Kidney glomerular epithelial cell (primary cell): ENCODE measurements at places on chromosomes 3 and 15.

- DNase-seq: no peak
Measured at GRCh38 chr3:195258449-195259153, 12.4 kb downstream of the XXYLT1 start.

DNA sequence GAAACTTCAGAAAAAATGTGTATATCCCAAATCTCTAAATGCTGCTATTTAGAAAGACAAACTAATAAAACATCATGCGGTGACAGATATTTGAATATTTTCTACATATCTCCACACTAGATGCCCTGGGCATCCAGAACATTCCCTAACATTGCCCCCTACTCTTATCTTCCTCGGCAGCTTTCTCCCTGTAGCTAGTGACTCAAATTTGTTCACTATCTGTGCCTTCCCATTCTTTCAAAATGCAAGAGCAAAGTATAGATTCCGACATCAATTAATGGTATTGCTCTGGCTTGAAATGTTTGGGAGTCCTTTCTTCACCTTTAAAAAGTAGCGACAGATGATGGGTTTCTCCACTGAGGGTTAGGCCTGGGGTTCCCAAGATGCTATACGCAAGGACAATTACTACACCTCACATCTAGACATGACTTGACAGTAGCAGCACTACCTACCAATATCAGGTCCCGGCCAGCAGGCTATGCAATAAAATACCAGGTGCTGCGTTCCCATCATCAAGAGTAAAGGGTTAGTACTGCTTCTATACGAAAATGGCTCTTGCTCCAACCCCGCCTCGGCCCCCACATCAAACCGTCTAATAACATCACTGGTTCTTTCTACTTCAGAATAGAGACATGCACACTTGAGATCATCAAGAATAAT, 631 bp downstream of the UBR1 start:
- no peak for DNase-seq

- no peak for DNase-seq
Measured at GRCh38 chr3:161072751-161073150, 32.4 kb downstream of the B3GALNT1 start.

- DNase-seq: no peak
Measured at GRCh38 chr15:93895976-93896770, 335.2 kb upstream of the MCTP2 start.

GRCh38 chr3:98884675-98885371, 16.7 kb downstream of the DCBLD2 start:
- no peak for DNase-seq

GRCh38 chr15:40826423-40827075, 2.0 kb downstream of the PPP1R14D start:
- no peak for DNase-seq

DNA sequence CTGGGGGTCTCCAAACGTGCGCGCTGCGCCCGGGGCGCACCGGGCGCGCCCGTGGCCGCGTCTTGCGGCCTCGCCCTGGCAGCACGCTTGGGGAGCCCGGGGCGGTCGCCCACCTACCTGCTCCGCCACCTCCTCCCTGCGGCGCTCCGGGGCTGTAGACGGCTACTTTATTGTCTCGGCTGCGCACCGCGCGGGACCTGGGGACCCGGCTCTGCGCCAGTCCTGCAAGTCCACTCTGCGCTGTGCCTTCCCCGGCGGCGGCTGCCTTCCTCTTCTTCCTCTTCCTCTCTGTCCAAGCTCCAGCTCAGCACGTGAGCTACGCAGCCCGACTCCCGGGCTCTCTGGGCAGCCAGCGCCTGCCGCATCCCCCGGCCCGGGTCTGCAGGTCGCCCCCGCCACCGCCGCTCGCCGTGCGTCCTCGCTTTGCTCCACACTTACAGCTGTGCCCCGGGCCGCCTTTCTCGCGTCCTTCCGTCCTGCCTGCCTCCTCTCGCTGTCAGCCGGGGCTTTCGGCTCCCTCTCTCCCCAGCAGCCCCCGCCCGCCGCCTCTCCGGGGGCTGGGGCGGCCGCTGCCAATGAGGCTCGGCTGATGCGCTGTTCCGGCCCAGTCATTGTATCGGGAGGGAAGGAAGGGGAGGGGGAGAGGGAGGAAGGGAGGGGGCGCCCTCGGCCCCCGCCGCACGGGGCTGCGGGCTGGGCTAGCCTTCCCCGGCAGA, 156.4 kb upstream of the FRMD4B start:
- no peak for DNase-seq

- DNase-seq: peak; percentile 17
Measured at GRCh38 chr3:113227146-113227545, 15.8 kb downstream of the BOC start.
